Effector memory CD4-positive, alpha-beta T cell (primary cell): ENCODE measurements at places on chromosomes 2 and 18.

- no peak for DNase-seq
Observed at GRCh38 chr2:37831081-37831780, 93.9 kb upstream of the RMDN2 start.

DNA sequence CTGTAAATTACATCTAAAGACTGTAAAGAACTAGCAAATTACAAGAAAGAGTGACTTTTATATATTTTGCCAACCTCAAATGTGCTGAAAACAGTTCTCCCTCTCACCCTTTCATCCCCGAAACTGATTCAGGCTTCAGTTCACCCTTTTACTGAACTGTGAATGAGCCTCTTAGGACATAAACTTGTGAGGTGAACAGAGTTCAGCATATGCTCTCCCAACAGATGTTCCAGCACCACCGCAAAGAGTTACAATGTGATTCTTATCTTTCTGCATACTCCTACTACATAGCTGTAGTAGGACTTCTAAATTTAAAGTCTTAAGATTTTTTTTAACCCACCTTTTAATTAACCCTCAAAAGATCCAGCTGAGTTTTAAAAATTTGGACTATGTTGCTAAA is 1.2 kb upstream of the ZCCHC2 start:
- DNase-seq: no peak

DNA sequence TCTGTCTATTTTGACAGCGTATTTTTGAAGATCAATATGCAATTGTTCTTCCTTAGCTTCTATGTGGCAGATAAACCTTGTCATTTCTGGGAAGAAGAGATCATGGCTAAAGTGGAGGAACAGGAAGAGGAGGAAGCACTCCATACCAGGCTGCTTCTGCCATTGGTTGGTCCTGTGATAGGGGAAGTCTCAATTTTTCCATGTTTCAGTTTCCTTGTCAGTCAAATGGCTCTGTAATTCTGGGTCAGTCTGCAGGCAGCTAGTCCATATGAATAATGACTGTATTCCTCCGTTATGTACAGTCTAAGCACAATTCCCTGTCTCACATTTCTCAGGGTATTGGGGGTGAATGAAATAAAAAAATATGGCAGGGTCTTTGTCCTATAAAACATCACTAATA is 277.6 kb upstream of the CXCR4 start:
- no peak for DNase-seq

DNA sequence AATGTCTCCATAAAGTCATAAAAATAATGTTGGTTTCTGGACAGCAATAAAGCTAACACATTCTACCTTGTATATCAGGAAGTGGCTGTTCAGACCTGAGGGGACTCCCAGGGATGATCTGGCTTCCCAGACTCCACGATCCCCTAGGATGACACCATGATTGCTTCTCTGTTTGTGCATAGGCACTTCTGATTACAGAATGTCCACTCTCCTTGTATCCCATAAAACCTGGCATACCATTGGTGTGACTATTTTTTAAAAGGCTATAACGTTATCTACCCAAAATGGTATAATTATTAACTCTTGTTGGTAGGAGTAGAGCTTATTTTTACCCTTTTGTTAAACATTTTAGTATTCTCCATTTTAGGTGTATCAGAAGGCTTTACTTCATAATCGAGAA is 57.1 kb downstream of the PTH2R start:
- DNase-seq: no peak

GRCh38 chr2:239049421-239050251 is 201.8 kb downstream of the TWIST2 start:
- DNase-seq: no peak

- DNase-seq: no peak
Observed at GRCh38 chr18:13878857-13879256, 36.5 kb downstream of the MC2R start.

GRCh38 chr2:118310681-118311429 is 222.6 kb downstream of the INSIG2 start:
- DNase-seq: no peak

DNA sequence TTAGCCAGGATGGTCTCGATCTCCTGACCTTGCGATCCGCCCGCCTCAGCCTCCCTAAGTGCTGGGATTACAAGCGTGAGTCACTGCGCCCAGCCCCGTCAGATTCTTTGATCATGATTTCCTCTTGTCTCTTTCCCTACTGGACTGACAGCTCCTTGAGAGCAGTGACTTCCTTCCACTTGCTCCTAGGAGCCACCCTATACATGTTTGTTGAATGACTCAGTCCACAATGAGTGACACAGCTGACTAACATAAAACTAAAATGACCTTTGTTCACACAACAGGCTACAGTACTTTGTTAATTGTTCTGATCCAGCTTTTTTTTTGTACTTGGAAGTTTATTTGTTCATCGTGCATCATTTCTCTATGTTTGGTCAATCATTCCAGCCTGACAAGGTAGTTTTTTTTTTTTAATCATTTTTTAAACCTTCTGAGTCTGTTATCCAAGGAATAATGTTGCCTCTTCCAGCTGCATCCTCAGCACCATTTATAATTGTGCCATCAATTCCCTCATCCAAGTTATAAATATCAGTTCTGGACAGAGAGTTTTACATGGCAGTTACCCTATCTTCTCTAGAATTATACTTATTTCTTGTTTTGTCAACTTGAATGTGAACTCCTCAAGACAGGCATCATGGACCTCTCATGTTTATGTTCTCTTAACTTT is 42.9 kb upstream of the TUBA3E start:
- no peak for DNase-seq

DNA sequence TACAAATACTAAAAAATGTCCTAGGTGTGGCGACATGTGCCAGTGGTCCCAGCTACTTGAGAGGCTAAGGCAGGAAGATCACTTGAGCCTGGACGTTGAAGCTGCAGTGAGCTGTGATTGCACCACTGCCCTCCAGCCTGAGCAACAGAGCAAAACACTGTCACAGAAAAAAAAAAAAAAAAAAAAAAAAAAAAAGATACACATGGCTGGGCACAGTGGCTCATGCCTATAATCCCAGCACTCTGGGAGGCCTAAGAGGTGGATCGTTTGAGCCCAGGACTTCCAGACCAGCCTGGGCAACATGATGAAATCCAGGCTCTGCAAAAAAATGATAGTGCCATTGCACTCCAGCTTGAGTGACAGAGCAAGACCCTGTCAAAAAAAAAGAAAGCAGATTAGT is 13.7 kb downstream of the KANSL1L start:
- DNase-seq: no peak

- no peak for DNase-seq
Observed at GRCh38 chr2:126881591-126881990, 17.1 kb upstream of the TEX51 start.
